ENCODE measurements at places on chromosomes 1 and 21.

GRCh38 chr1:222897527-222898190, 82.8 kb downstream of the DISP1 start:
- DNase-seq = no peak

DNA sequence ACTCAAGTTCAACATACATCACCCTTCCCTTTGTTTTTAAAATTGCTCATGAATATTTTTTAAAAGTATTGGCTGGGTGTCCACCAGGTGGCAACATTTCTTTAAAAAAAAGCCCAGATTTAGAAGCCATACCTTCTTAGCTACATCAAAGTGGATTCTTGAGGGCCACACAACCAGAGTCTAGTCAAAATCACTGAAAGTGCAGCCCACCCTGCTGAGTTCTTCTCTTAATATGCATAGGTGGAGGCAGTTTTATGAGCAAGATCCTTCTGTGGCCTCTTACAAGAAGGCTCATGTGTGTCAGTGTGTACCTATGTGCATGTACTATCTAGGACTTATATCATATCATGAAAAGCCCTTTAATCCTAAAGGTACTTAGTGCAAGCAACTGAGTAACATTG, 16.9 kb upstream of the GNG12 start:
- DNase-seq = peak; percentile 13

DNA sequence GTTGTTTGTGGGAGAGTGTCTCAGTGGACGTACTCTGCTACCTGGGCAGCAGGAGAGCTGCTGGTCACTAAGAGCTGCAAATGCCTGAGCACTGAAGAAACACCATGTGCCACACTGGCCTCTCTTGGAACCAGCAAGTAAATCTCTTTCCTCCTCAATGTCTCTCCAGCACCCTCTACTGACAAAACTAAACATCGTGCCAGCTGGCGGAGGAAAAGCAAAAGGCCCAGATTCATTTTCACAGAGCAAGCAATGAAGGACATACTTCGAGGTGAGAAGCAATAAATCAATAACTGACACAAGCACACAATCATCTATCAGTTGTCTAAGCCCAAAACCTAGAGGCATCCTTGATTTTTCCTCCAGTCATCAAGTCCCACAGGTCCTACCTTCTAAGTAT, 78.1 kb downstream of the RERE start:
- DNase-seq = no peak

DNA sequence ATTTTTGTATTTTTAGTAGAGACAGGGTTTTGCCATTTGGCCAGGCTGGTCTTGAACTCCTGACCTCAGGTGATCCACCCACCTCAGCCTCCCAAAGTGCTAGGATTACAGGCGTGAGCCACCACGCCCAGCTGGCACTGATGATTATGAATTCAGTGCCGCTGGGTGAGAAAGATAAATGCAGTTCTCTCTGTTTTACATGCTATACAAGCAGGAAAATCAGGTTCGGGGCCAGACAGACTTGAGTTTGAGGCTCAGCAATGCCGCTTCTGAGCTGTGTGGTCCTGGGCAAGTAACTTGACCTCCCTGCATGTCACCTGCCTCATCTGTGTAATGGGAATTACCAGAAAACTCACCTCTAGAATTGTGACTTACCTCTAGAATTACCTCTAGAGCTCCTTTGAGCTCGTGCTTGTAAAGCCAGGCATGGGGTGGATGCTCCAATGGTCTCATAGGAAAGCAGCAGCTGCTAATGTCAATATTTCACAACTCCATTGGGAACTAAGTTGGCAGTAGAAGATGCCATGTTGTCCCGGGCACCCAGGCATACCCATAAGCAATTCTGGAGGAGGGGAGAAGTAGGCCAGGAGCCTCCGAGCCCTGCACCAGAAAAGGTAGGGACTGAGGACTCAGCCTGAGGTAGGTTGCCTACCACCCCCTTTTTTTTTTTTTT, 119.8 kb upstream of the SLC25A33 start:
- DNase-seq = no peak

DNA sequence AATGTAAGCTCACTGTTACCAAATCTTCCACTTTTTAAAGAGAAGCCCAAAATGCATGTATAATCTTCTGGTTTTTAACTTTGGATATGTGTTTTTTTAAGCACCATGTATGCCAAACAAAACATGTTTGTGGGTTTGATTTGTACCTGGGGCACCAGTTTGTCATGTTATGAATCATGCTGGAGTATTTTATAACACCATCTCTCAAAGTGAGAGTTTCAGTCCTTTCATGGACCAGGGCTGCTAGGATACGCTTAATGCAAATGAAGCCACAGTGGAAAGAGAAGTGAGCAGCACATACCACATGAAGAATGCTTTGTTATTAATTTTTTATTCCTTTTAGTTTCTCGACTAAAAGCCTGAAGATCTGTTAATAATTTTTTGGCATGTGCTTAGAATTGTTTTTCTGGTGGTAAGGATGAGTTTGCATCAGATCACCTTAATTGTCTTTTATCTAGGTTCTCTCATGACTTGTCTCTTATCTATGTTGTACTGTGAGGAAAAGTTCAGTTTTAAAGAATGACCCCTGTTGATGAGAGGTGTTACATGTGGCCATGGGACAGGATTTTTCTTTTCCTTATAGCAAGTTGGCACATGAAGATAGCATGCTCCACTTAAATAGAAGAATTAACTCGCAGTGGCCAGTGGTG, 2.0 kb upstream of the RABGAP1L start:
- DNase-seq = no peak

DNA sequence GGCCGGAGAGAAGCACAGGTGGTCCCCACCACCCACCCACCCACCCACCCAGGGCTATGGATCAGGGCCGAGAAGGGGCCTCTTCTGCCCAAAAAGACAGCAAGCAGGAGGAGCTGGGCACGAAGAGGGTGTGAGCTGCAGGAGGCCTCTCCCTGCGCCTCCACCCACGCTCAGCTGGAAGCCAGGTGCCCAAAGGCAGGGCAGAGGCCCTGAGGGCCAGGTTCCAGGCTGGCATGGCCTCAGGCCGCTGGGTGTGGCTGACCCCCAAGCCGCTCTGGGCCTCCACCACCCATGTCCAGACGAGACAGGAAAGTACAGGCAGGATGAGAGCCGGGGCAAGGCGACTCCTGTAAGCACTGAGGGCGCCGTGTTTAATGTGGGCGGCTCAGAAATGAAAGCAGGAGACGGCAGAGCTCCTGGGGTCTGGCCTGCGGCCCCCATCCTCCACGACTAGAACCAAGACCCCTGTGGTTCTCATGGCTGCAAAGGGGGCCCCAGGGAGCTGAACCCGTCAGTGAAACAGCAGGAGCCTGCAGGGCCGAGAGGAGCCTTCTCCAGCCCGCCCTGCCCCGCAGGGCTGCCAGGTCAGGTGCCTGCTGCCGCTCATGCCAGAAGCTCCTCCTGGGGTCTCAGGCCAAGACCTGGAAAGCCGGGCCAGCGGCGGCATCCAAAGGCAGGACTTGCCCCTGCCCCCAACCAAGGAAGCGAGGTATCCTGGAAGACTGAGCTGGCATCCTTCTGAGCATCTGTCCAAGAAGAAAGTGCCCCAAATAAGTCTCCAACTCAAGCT, 56.0 kb downstream of the MEGF6 start:
- no peak for DNase-seq

DNA sequence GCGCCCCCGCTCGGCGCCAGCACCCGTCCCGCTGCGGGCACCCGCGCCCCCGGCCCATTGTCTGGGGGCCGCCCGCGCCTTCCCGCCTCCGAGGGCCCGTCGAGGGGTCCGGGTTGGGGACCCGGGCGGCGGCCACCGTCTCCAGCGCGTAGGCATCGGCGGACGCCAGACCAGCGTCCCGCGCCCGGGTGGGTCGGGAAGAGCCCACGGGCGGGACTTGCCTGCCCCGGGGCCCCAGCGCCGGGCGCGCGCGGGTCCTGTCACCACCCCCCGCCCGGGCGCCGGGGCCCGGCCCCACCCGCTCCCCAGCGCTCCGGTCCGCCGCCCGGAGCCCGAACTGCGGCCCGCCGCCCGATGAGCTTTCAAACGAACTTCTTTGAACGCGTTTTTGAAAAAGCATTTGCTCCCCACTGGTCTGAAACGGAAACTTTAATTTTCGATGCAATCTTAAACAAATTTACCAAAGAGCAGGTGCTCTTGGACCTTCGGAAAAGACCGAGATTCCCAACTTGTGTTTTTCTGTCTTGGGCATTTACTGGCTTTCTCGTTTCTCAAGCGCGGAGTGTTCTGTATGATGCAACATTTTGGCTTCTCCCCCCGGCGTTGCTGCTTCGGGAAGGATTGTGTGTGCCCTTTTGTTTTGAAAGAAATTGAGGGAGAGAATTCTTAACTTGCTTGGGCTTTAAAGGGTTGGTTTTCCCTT, 615 bp downstream of the CLIC4 start:
- DNase-seq = no peak

- DNase-seq = peak; percentile 66
Measured at GRCh38 chr1:15703562-15703961, 19.4 kb downstream of the PLEKHM2 start.
